ENCODE measurements at places on chromosomes 1 and 21.

- peak; percentile 91 for DNase-seq
Observed at GRCh38 chr1:185816460-185816859, 82.3 kb downstream of the HMCN1 start.

DNA sequence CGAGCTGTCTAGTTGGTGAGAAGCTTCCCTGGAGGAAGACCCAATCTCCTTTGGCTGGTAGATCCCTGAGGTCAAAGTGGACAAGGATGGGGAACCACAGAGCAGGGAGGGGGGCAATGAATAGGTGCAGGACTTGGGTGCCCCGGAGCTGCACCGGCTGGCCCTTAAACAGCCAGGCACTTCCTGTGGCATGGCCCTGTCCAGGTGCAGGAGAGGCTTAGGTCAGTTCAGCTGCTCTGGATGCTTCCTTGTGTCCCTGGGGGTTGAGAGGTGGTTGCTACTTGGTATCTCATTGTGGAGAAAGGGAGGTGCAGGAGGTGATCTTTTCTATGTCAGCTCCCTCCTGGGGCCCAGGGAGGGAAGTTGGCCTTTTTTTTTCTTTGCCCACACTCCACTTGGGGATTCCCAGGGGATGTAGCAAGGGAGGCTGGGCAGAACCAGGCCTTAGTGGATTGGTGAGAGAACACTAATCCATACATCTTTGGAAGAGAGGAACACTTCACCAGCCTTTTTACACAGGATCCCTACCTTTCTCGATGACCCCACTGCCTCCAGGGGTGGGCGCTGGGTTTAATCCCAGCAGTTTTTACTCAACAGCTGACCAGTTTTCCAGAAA, 1.2 kb upstream of the ST3GAL3 start:
- DNase-seq, result no peak

GRCh38 chr1:66343569-66344325, 190.2 kb upstream of the SGIP1 start:
- DNase-seq, result no peak

GRCh38 chr1:71245246-71245645, 164.4 kb upstream of the ZRANB2 start:
- DNase-seq, result no peak

- DNase-seq, result no peak
Observed at GRCh38 chr1:116131866-116132605, 20.8 kb downstream of the MAB21L3 start.

DNA sequence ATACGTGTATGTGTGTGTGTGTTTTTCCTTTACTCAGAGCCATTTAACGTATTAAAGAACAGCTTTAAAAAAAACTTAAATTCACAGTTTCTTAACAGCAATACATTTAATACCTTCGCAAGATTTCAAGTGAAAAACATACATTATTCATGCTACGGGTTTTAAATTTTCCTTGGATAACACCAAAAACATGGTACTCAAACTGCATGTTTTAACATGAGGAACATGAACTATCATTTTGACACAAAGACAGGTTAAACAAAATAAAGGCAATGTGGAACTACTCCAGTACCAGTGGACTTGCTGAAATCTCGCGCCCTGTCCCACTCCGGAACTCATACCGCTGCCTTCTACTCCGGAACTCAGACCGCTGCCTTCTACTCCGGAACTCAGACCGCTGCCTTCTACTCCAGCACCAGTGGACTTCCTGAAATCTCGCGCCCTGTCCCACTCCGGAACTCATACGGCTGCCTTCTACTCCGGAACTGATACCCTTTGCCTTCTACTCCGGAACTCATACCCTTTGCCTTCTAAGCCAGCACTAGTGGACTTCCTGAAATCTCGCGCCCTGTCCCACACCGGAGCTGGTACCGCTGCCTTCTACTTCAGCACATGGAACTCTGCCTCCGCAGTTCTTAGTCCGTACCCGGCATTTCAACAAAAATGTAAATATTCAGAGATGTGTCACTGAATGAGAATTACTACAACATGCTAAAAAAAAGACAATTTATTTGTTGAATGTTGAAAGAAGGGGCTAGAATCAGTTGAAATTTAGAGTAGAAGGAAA, 148.6 kb downstream of the NCAM2 start:
- DNase-seq, result no peak

GRCh38 chr1:21659099-21659923, 9.8 kb downstream of the RAP1GAP start:
- DNase-seq, result peak; percentile 27

DNA sequence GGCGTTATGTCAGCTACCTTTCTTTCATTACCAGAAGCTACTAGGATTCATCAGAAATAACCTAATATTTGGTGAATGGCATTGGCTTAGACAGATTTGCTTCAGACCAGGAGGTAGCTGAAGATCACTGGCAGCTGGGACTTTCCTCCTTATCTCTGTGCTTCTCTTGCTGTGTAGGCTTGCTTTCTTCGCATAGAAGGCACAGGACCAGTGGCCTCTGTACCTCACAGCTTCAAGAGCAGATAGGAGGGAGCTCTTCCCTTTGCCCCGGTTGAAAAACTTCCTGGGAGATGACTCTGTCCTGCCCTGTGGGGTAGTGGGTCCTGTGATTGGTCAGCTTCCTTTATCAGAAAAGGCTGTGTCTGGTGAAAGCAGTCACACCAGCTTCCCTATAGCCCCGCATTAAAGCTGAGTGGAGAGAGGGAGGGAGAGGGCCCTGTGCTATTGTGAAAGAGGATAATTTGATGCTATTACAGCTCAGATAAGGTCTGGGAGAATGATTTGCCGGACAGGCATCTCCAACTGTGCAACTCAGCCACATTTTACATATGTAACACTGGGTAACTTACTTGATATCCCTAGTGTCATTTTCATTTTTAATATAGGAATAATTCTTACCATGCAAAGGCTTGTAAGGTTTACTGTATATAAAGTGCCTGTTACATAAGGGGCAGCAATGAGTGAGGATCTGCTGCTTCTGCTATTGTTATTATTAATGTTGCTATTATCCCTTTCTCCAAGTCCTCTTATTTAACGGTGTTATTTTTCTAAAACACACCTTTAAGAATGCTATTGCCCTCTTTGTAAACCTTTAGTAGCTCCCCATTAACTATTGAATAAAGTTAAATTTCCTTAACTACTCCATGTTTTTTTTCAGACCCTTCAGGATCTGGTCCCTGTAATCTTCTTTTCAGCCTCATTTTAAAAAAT, 31.6 kb downstream of the OSBPL9 start:
- DNase-seq, result peak; percentile 56

GRCh38 chr1:174191349-174191862, 32.1 kb downstream of the RABGAP1L start:
- peak; percentile 86 for DNase-seq

- no peak for DNase-seq
Observed at GRCh38 chr21:24217151-24217550, 1390.1 kb downstream of the MRPL39 start.

DNA sequence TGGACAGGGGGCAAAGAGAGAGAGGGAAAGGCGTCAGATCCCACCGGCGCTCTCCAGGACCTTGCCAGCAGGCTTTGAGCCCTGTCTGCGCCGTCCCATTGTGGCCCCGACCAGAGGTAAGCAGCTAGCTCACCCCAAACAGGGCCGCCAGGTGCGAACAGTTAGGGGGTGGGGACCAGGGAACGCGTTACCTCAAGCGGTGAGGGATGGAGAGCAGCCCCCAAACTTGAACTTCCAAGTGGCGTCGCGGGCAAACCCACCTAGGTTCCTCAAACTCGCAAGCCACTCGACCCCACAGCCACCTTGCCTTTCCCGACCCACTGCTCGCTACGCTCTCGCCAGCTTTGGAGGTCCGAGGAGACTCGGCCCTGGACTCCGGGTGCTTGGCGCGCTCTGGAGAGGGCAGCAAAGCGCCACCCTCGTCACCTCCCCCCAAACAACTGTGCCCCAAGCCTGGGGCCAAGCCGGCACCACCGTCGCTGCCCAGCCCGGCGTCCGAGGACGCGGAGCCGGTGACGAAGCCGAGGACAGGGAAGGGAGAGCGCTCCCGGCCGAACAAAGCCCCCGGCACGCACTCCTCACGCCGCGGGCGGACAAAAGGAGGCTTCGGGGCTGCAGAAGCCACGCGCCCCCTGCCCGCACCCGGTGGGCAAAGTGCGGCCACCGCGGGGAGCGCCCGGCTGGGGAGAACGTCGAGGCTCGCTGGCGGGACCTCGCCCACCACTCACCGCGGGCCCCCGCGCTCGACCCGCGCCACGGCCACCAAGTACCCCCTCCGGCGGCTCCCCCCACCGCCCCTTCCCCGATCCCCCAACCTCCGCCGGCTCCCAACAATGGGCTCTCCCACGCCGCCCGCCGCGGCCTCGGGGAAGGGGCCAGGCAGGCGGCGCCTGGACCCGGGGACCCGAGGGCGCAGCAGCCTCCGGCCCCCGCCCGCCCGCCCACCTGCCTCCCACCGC, 976 bp downstream of the SSBP3 start:
- DNase-seq, result no peak

DNA sequence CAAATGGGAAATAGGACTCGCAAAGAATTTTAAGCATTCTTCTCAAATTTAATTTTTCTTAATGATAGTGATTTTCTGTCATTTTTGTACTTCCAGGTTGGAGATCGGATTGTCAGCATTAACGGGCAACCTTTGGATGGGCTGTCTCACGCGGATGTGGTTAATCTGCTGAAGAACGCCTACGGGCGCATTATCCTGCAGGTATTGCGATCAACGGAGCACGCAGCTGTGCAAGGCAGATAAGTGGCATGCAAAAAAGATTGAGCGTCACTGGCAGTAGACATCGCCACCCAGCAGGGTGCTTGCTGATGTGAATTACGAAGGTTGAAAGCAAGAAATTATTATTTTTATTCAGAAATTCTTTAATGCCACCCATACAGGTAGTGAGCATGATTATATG, 65.9 kb upstream of the L1TD1 start:
- DNase-seq, result no peak

- DNase-seq, result no peak
Observed at GRCh38 chr1:61293197-61293596, 210.8 kb downstream of the NFIA start.

DNA sequence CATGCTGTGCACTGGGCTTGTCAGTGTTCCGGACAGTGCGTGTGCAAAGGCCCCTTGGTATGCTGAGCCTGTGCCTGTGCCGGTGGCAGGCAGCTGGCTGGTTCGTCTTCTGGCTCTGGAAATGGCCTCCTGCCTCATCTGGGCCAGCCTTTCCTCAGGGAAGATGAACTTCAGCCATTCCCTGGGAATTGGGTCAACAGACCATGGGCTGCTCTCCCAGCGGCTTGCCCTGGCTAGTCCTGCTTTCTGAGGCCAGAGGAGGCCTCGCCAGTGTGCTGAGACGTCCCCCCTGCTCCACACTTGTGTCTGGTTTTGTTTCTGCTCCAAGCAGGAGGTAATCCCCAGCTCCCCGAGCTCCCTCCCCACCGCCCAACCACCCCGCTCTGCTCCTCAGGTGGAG, 32.6 kb upstream of the RD3 start:
- DNase-seq, result no peak

DNA sequence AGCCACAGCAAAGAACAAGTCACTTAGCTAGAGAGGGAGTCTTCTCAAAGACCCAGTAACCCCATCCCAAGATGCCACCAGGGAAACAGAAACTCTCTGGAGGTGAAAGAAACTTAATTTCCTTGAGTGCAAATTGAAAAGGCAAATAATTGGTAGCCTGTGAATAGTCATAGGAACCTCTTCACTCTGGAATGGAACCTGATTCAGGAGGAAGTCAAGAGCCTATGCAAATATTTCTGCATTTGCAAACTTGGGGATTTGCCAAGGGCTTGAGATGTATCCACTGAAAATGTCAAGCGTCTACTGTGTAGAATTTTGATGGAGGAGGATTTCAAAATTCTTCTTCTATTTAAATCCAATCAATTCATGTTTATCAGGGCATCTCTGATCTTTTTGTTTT, 5.7 kb downstream of the HIVEP3 start:
- no peak for DNase-seq

DNA sequence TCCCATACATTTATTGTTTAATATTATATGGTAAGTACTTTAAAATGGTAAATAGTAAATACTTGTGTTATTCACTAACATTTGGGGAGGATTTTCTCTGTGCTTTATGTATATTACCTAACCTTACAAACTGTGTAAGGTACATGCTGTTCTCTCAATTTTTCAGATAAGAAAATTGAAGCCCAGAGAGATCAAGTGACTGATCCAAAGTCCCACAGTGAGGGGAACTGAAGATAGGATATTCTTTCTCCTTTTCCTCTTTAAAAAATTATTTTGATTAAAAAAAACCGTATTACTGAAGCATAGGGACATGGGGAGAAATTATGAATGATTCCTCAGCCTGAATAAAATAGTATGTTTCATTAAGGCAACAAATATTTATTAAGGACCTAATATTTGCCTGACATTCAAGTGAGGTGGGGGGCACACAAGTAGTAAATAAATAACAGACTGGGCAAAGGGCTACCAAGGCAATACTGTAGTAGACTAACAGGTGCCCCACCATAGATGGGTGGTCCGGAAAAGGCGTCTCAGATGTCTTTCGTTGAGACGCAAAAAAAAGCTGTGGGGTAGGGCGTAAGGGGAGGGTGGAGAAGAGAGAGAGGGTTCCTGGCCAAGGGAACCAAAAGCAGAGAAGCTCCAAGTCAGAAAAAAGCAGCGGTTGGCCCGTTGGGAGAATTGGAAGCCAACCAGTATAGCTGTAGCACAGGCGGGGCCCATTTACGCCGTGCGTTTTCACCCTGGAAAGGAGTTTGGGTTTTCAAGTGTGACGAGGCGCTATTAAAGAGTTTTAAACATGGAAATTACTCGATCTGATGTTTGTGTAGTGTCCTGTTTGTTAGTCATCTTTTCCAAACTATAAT, 944 bp upstream of the AGO3 start:
- peak; percentile 41 for DNase-seq

DNA sequence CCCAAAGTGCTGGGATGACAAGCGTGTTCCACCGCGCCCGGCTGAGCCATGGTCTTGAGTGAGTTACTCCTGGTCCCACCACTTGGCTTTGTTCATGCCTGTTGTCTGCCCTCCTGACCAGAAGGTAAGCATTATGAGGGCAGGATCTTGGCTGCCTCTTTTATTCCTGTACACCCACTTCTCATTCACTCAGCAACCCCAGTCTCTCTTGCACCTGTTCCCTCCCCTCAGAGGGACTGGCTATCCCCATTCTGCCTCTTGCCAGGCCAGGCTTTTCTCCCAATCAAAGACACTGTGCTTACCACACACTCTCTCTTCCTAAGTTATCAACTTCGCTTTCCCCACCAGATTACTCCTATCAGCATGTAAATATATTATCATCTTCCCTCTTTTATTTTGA, 26.4 kb downstream of the SPATA21 start:
- no peak for DNase-seq

DNA sequence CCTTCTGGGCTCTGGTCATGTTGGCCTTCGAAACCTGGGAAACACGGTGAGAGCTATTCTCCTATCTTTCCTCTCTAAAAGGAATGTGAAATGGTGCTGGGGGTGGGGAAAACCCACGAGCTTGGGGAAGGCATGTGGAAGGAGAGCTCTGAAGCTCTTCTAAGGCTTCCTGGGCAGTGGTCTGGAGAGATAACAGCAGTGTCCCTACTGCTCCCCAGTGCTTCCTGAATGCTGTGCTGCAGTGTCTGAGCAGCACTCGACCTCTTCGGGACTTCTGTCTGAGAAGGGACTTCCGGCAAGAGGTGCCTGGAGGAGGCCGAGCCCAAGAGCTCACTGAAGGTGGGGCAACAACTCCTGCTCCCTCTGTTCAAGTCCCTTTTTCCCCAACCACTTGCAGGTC, 2.8 kb downstream of the USP21 start:
- DNase-seq, result no peak
